ENCODE measurements at places on chromosomes 3 and 15.

- DNase-seq, result no peak
Observed at GRCh38 chr15:55782901-55783300, 39.9 kb upstream of the PRTG start.

DNA sequence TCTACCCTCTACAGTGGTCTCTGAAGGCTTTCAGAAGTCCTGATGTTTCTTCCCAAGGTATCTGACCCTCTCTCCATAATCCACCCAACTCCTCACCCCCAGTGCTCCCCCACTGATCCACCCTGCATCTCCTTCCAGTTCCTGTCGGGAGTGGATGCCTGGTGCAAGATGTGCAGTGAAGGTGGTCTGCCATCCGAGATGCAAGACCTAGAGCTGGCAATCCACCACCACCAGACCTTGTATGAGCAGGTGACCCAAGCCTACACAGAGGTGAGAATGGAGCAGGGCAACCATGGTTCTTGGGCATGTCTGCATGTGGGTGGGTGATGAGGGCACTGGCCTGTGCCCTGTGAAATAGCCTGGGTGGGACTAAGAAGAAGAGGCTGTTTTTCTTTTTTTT is 337.8 kb upstream of the ROPN1 start:
- DNase-seq, result no peak

DNA sequence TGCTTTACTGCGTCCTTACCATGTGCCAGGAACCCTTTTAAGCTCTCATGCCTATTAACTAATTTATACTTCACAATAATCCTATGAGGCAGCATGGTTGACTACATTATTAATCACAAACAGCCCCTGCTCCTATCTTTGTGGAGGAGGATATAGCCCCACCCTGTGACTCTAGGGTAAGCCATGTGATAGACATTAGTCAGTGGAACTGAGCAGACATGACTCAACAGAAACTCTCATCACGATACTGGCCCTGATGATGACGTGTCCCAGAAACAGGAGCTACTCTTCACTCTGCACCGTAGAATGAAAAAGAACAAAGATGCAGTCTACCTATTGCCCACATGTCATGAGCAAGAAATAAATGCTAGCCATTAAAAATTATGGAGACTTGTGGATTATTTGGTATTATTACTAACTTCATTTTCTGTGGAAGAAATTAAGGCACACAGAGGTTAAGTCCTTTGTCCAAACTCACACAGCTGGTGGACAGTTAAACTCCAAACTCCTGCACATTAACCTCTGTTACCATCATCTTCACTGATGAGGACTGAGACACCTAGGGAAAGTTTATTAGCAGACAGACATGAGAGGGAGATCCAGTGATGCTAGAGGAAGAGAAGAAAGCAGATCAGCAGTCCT is 51.2 kb downstream of the CFAP20DC start:
- DNase-seq, result no peak

GRCh38 chr3:138442433-138442832 is 8.0 kb downstream of the ESYT3 start:
- DNase-seq, result no peak

GRCh38 chr3:186633481-186633880 is 6.7 kb upstream of the FETUB start:
- no peak for DNase-seq

GRCh38 chr3:102532901-102533300 is 98.1 kb downstream of the ZPLD1 start:
- no peak for DNase-seq

DNA sequence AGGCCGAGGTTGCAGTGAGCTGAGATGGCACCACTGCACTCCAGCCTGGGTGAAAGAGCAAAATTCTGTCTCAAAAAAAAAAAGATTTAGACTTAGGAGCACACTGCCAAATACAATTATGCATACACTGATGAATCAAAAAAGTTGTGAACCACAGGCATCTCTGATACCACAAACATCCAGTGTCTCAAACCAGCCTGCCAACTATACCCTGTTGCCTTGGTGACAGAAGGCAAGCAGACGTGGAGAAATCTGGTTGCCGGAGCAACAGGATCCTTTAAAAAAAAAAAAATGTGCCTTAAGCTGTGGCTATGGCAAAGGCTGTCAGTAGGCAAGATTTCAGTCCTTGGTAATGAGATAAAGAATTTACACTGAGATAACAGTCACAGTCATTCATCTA is 202.3 kb downstream of the NEK10 start:
- no peak for DNase-seq

DNA sequence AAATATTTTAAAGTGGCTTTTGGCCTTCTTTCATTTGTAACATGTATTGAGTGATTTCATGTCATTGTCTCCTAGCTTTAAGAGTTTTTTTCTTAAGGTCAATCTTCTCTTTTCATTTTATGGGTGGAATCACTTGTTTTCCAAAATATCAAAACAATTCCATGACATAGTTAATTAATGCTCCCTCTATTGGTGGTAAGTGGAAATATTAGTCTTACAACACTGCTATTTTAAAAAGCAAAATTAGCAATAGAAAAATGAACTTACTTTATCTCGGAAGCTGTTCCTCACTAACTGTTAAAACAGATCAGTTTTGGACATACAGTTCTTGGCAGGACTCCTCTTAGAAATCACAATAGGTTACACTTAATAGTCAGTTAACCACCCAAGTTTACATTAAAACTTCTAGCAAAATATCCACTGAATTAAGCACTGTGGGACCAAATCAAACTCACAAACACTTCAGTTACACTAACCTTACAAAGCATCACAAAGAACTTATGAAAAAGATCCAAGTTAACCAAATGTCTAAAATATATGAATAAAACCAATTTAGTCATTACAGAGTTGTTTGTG is 42.4 kb downstream of the TIGIT start:
- no peak for DNase-seq

DNA sequence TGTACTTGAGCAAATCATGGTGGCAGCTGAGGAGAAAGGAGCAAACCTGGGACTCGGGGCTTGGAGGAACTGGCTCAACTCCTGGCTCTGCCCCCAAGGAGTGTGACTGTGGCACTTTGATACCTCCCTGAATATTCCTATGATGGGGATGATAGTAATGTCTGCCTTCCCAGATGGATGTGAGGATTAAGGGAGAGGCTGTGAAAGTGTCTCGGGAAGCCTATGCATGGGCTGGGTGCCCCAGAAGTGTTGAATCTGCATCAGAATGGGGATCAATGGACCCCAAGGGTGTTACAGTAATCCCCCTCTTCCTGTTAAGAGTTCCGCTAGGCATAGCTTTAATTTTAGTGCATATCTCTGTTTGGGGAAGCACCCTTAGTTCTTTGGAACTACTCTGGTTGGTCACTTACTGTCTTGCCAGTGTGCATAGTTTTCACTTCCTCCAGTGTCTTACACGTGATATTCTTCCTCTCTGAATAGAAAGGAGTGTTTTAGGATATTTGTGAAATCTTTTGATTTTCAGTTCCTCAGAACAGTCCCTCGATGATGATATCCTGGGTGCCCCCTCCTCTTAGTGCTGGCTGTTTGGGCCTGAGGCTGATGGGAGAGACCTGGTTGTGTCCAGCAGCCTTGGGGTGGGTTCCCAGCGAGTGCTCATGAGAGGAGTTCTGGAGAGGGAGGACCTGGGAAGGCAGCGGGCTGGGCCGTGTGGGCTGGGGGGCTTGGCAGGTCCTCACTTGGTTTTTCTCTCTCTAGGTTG is 97.5 kb downstream of the CHDH start:
- DNase-seq, result no peak

GRCh38 chr3:111159391-111159790 is 87.8 kb downstream of the NECTIN3 start:
- DNase-seq, result no peak

GRCh38 chr3:41441568-41441967 is 242.3 kb downstream of the CTNNB1 start:
- no peak for DNase-seq

DNA sequence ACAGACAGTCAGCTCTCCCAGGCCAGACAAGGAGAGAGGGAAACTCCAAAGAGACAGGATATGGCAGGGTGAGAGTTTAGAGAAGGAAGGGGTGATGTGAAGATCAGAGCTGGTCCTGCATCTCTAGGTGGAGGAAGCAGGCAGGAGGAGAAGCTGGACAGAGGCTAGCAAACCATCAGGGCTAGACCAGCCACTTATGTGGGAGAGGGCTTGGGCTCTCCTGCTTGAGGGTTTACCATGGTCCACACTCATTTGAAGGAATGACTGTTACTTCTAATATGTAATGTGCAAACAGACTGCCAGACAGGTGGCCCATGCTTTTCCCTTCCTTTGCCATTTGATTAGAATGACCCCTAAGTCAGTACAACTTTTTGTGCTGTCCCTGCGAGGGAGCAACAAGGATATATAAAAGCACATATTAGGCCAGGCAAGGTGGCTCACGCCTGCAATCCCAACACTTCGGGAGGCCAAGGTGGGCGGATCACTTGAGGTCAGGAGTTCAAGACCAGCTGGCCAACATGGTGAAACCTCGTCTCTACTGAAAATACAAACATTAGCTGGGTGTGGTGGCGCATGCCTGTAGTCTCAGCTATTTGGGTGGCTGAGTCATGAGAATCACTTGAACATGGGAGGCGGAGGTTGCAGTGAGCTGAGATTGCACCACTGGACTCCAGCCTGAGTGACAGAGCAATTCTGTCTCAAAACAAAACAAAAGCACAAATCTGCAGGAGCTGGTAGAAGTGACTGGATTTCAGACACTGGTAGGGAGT is 41.0 kb upstream of the MANF start:
- DNase-seq, result no peak

GRCh38 chr15:78565951-78566774 is 843 bp downstream of the CHRNA5 start:
- no peak for DNase-seq

DNA sequence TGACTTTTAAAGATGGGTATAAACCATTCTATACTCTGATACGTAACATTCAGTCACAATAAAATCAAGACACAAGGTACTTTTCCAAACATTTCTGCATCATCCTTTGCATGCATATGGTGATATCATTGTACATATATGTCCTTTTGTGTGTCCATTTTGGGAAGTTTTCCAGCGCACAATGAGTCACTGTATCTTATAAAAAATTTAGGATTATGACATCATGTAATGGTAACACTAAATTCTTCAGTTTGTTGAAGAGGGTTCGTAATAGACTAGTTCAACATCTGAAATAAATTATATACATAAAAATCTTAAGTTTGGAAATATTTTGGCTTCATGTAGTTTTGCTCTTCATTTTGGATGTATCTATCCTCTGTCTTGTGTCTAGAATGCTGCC is 480.9 kb downstream of the ROBO1 start:
- DNase-seq, result no peak

DNA sequence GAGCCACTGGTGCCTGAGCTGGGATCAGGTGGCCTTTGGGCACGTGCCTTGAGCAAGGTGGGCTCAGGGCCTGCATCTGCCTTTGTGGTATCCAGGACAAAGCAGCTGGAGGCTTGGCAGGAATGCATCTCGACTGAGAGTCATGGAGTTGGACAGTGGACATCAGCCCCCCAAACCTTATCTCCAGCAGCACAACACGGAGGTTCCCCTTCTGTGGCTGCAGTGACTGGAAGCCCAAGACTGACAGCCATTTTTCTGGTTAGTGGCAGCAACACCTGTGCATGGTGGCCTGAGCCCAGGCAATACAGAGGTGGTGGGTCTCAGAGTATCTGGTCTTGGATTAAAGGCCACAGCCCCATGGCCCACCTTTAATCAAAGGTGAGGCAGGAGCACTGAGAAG is 27.8 kb upstream of the TSEN2 start:
- DNase-seq, result no peak

GRCh38 chr3:61665987-61666386 is 104.6 kb downstream of the PTPRG start:
- DNase-seq, result no peak

GRCh38 chr3:14289590-14290461 is 111.2 kb downstream of the LSM3 start:
- DNase-seq, result no peak

DNA sequence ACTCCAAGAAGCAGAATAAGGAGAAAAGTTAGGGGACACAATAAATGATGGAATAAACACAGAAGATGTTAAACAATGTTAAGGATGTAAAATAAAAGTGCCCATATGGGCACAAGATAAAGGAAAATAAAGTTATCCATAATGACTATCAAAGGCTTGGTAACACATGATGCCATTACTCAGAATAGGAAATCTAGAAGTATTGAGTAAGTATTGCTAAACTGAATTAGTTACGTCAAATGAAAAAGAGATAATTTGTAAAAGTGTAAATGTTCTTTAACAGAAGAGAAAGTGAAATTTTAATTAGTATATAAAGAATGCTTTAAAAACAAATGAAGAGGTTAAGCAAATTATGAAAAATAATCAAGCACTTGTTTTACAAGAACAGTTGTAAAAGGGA is 6.7 kb downstream of the COPS2 start:
- DNase-seq, result no peak

DNA sequence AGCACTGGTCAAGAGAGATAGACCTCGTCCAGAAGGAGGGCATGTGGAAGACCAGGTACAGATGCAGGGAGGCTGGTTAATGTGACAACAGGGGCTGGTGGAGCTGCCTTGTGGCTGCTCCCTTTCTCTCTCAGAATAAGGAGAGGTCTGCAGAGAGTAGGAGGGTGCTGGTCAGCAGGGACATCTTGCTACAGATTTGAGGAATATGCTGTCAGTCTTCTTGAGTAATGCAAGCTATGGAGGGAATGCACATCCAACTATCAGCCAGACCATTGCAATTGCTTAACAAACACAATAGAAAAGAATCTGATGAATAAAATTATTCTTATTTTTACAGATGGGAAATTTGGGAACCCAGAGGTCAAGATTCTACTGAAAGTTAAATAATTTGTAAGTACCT is 20.3 kb upstream of the SIAH2 start:
- no peak for DNase-seq

- DNase-seq, result no peak
Observed at GRCh38 chr15:79089890-79090486, 592 bp downstream of the RASGRF1 start.

- DNase-seq, result no peak
Observed at GRCh38 chr15:60854858-60855564, 374.1 kb downstream of the RORA start.

DNA sequence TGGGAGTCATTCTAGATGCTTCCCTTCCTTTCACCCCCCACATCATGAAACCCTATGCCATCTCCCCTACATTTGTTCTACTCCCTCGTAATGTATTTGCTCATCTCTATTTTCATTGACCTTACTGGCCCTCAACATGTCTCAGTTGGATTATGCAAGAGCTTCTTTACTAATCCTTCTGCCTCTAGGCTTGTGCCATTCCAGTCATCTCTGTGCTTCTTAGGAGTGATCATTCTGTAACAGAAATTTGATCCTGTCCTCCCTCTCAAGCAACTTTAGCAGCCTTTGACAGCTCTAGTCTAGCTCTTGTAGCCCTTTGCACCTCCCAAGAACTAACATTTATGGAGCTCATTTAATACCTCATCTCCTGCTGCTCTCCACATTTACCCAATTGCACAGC is 64.7 kb downstream of the ISL2 start:
- DNase-seq, result no peak

DNA sequence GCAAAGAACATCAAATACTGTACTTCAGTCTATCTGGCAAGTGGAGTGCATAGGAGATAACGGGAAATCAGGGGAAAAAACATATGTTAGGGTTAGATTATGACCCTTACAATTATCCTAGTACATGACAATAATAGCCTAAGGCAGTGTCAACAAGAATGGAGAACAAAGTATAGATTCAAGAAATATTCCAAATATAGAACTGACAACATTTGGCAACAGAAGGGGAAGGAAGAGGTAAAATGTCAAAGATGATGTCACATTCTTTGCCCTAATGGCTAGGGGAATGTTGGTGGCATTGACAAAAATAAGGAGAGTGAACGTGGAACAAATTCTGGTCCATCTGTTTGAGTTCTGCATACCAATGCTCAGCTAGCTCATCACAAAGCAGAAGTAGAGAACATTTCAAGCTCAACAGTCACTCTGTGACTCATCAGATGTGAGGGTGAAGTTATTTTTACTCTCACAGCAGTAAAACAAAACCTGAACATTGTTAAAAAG is 15.5 kb upstream of the ATP8B4 start:
- DNase-seq, result no peak
